ENCODE measurements at places on chromosomes 13 and 19.

DNA sequence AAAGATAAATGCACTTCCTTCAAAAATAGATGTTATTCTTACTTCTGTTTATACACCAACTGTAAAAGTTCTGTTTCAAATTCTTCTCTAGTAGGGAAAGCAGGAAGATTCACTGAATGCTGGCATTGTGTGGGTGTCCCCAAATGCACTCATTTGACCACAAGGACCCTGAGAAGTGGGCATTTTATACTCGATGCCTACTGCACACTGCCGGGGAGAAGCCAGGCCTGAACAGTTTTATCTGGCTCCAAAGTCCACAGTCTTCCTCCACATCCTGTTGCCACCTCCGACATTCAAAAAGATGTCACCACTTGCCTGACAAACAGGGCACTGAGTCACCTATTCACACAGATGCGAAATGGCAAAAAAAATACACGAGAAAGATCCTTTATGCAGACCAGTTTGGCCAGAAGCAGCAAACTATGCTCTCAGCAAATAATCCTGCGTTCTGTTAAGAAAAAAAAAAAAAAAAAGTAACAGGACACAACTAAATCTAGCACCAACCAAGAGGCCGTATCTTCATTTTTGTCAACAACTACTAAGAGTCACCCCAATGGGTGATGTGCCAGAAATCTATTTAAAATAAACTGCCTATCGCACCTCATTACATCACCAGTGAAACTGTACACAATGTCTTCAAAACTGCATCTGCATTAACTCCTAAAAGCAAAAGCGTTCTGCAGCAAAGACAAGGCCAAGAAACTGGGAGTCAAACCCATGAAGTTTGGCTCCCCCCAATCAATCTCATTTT lies 6.2 kb downstream of the ZC3H4 start:
- no peak for ATAC-seq

GRCh38 chr13:107730813-107731212 lies 484.5 kb downstream of the LIG4 start:
- no peak for ATAC-seq

- no peak for ATAC-seq
These were observed 34.9 kb upstream of the FLT1 start for GRCh38 chr13:28529836-28530235.

GRCh38 chr13:111992911-111993310 lies 74.0 kb upstream of the SOX1 start:
- ATAC-seq, result no peak

Measured in gastroesophageal sphincter (tissue), 4 donors.